ENCODE measurements at places on chromosomes 1 and 21. TPM values are rescaled to one million over a fixed set of nuclear protein-coding genes. Genes with fewer than 3 reads are reported as not detected.

Gene RGS16
- total RNA-seq: 10.2 TPM

Gene CERS2
- total RNA-seq: 200 TPM

Gene SPRR1A
- not detected for total RNA-seq

Gene CHRM3
- total RNA-seq: 8.4 TPM

Gene FCGR3B
- total RNA-seq: not detected
